ENCODE measurements at places on chromosomes 12 and 14.

DNA sequence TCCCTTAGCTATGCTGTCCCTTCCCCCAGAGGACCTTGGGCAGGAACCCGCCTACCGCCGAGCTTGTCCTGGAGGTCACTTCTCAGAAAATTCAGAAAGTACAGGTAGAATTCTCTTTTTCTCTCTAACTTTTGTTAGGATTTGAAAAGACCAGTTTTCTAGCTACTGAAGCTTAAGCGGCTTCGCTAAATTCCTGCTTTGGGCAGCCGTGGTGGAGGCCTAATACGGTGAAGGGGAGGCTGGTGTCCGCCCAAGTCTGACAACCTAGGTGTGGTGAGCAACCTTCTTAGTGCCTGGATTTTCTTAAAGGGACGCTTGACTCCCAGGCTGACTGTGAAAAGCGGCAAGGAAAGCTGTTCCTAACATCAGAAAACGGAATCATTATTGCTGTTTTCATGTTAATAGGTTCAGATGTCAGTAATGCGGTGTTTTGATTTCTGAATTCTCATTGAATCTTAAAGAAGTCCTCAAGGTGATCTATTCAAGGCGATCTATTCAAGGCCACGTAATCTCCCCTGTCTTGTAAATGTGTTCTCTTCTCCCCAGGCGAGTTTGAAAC, 835 bp downstream of the FGD4 start:
- no peak for DNase-seq

- DNase-seq = peak; percentile 78
Observed at GRCh38 chr12:100668945-100669536, 95.6 kb downstream of the GAS2L3 start.

DNA sequence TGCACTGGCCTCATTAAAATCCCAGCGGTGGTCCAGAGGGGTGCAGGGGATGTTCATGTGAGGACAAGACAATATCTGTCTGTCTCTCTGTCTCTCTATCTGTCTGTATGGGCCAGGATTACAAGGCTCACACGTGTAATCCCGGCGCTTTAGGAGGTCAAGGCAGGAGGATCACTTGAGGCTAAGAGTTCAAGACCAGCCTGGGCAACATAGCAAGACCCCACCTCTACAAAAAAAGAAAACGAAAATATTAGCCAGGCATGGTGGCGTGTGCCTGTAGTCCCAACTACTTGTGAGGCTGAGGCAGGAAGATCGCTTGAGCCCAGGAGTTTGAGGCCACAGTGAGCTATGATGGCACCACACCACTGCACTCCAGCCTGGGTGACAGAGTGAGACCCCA, 117.1 kb downstream of the PHETA1 start:
- no peak for DNase-seq

GRCh38 chr12:69073035-69073434, 140.1 kb upstream of the CPM start:
- no peak for DNase-seq

- peak; percentile 79 for DNase-seq
Observed at GRCh38 chr14:55240526-55241178, 30.6 kb upstream of the FBXO34 start.

- no peak for DNase-seq
Observed at GRCh38 chr12:115312901-115313300, 628.9 kb upstream of the TBX3 start.

- peak; percentile 11 for DNase-seq
Observed at GRCh38 chr14:32542507-32542906, 213.4 kb downstream of the AKAP6 start.

- peak; percentile 92 for DNase-seq
Observed at GRCh38 chr12:108833757-108834472, 23.5 kb downstream of the SSH1 start.

GRCh38 chr14:100607611-100607956, 20.4 kb upstream of the BEGAIN start:
- no peak for DNase-seq

GRCh38 chr12:132437252-132437932, 52.6 kb upstream of the FBRSL1 start:
- DNase-seq = no peak

- peak; percentile 64 for DNase-seq
Observed at GRCh38 chr12:68880660-68881325, 52.2 kb downstream of the CPM start.

DNA sequence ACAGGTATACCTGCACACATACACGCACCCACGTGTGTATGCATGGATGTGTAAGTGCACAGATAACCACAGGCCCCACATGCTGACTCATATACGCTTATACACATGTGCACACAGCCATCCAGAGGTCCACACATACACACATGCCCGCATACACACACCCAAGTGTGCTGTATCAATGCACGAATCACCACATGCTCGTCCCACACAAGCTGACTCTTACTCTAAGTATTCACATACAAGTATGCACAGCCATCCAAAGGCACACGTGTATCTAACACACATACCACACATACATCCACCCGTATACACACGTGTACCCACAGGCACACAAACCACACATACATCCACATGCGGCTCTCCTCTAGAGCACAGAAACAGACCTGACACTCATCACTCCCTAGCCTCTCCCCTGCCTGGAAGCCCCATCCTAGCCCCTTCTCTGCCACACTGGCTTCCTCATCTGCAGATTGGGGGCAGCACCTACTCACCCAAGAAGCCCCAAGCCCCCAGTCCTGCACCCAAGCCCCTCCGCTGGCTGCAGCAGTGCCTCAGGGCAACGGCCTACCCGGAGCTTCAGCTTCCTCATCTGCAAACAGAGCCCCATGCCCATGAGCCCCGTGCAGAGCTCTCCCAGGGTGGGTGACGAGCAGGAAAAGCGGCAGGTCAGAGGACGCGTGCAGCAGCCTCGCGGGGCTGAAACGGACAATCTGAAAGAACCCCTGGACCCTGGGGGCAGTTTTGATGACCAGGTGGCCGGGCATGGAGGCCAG, 105.4 kb downstream of the NCOR2 start:
- peak; percentile 17 for DNase-seq

DNA sequence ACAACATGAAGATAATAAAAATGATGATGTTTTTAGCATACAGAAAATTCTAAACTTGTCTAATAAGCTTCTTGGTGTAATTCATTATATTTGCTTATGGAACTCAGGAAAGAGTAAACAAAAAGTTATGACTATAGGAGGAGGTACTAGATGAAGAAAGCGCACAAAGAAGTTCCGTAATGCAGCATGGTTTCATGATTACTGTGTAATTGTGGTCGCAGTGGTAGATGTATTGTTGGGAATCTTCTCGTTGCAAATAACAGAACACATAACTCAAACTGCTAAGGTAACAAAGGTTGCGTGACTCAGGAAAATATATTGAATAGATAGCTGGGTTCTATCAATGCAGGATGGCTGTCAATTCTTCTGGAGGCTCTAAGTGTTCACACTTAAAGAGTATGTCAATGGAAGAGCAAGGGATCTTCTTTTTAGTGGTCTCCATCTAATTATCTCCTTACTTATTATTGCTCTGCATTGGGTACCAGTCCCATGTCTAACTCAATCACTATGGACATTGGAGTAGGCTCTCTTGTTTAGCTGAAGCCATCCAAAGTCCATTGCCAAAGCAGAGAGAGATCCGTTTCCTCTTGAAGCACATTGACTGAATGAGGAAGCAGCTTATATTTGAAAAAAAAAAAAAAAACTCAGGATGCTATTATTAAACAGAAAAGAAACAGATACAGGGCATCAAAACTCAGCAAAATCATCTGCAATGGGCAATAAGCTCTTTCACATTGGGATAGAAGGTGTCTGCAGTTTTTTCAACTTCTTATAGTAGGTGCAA, 283.4 kb upstream of the ATP2B1 start:
- no peak for DNase-seq

GRCh38 chr14:102121567-102121966, 18.1 kb upstream of the WDR20 start:
- DNase-seq = no peak

DNA sequence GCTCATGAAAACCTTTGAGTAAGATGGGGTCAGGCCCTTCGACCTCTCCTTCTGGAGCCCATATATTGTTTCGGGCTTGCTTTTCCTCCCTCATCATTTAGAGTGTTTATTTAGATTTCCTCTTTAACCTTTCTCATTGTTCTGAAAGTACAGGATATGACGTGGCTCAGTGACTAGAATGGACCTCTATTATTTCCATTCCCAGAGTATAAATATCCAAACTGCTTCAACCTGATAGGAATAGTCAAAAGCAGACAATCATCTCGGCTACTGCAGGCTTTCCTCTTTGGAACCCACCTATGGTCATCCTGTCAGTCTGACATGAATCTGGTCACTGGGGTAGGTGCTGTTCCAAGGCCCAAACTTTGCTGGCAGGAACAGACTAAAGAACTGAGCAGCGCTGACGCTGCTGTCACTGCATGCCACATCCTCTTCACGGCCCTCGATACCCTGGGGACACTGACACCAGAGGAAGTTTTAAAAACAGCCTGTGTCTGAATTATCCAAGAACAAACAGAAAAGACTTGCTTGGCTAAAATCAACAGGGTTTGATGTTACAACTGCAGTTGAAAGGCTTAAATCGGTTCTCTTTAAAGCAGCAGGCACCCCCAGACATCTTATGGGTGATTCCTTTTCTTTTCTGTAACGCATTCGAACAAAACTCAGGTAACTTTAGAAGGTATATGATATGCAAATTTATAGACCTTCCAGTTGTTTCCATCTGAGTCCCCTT, 5.0 kb upstream of the DDX47 start:
- DNase-seq = peak; percentile 76

Data from cardiac fibroblast (primary cell).